ENCODE measurements at places on chromosomes 5 and 9.

DNA sequence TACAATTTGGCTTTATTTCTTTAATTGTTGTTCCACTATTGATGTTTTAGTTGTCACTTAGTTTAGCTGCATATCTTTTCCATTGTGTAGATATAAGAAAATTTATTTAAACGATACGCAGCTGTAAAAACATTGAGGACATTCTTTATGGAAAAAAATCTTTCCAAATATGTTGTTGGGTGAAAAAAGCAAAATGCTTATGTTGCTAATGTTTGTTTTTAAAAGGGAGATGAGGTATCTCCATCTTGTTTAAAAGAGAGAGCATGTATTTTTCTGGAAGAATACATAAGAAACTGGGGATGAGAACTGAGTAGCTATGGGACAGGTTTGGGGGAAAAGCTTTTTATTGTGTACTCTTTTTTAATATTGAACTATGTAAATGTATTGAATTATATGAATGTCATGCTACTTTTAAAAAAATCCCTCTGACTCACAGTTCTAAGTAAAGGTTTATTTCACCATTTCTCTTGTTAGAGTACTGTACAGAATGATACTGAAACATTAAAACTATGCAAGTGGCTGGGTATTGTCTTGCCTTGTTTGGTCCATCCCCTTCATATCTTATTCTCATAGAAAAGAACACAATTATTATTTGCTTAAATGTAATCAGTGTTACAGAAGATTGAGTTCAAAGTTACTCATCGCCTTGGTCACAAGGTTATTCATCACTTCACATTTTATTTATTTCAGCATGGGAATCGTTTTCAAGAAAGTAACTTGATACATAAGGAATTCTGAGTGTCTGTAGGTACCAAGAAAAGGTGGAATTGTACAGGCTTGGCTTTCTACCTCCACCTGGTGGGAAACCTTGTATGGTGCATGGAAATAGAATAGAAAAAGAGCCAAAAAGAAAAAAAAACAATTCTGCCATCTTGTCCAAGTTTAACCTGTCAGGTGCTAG lies 85.8 kb downstream of the RIC1 start:
- peak; percentile 47 for DNase-seq

- peak; percentile 21 for DNase-seq
Observed at GRCh38 chr5:5040712-5041111, 99.4 kb upstream of the ADAMTS16 start.

DNA sequence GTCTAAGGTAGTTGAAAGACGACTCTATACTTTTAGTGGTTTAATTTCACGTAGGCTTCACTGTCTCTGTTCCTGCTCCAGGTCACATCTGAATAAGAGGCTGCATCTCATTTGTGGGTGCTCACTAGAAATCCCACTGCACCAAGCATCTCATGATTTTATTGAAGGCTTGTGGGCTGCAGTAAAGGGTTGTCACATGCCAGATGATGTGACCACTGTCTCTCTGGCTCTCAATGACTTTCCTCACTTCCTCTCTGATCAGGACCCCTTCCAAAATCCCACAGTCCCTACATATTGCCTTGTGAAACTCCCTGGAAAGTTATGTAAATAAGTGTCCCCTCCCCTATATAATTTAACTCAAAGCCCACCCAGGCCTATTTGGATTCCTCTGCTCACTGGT lies 8.9 kb upstream of the ZCCHC10 start:
- DNase-seq, result no peak

- no peak for DNase-seq
Observed at GRCh38 chr5:174911118-174911517, 186.7 kb downstream of the MSX2 start.

DNA sequence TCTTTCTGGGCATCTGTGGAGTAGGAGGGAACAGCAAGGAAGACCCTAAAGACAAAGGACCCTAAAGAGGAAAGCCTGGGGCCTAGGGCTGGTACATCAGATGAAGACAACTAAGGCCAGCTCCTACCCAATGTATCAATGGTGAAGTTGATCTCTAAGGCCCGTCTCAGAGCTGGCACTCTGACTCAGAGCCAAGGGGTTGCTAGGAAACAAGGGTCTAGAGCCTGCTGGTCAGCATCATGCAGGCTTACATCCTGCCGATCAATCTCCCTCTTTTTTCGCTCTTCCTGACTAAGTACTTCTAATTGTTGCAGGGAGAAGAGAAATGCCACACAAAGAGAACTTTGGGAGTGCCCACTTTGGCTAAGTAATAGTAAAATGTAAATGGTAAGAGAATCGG lies 26.2 kb downstream of the TRIM32 start:
- no peak for DNase-seq

DNA sequence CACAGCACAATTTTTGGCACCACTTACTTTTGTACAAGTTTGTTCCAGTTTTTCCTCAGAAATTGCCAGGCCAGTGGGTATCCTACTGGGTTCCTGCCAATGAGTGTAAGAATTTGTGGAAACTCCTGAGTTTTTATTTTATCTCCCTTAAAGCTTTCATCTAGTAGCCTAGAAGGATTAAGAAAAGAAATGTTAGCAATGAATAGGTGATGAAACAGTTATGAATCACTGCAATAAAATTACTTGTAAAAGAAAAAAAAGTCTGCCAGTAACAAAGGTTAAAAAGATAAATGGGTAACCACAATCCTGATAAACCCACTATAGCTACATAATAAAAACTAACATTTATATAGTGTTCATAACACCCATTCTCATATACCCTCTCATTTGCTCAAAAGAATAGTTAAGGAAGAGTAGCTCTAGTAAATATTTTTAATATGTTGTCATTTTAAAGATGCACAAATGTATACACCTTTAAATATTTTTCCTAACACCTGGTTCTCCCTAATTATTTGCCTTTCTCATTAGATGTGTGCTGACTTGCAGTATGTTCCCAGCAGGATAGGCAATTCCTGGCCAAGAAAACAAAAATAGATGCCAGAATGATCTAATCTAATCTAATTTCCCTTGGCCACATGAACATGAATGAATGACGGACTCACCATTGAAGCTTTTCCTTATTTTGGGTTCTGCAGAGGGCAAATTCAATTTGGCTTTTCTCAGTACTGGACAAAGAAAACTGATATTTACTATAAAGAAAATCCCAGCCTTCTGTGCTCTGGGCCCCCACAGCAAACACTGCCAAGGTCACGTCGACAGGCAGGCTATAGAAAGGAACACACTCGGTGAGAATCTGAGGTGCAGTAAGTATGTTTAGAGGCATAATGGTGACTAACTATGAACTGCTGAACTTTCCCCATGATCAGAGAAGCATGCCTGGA lies 26.4 kb downstream of the ERAP1 start:
- DNase-seq, result peak; percentile 71

DNA sequence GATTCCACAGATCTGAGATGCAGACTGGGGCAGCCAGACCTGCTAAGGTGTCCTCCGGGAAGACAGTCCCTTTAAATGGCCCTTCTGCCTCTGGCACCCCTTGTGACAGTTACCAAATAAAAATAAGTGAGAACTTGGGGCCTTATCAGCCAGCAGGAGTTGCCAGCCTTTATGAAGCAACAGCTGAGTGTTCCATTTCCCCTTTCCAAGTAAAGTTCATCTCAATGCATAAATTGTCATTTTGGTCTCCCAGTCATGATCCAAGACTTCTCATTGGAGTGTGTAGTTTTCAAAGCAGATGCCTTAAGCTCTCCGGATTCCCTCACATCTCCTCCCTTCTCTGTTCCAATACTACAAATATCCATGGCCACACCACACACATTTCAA lies 4.1 kb downstream of the PTCH1 start:
- DNase-seq, result peak; percentile 45

DNA sequence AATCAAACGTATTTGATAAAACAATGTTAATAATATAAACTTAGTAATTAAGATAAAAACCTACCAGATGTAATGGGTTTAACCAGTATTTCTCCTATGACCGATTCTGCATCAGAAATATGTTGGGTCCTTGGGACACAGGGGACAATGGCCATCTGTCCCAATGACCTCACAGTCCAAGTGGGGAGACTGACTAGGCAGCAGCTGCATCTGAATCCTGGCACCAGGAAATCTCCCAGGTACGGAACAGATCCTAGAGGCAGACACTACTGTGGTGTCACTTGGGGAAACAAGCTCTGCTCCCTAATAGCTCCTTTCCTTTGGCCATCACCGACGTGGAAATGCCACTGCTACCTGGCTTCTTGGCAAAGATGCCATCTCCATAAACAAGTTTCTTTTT lies 81.8 kb upstream of the SARDH start:
- no peak for DNase-seq

GRCh38 chr5:107698286-107698685 lies 27.5 kb upstream of the EFNA5 start:
- DNase-seq, result no peak

GRCh38 chr5:159469496-159470372 lies 139.4 kb upstream of the IL12B start:
- no peak for DNase-seq

- DNase-seq, result peak; percentile 59
Observed at GRCh38 chr5:126516133-126516532, 78.9 kb downstream of the ALDH7A1 start.

DNA sequence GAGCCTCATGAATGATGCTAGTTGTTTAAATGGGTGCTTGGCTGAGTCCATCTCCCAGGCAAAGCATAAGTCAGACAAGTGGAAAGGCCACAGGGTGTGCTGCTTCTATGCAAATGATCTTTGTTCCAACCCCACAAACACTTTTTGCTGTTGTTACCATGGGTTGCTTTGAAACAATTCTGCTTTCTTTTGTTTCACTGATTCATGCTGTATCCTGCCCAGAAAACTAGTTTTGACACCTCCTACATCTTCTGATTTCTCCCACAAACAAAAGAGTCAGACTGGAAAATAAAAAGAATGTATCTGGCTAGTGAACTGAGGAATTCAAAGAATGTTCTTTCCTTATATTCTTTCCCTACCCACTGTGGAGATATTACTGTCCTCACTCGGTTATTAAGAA lies 298.6 kb downstream of the DIRAS2 start:
- DNase-seq, result peak; percentile 34

DNA sequence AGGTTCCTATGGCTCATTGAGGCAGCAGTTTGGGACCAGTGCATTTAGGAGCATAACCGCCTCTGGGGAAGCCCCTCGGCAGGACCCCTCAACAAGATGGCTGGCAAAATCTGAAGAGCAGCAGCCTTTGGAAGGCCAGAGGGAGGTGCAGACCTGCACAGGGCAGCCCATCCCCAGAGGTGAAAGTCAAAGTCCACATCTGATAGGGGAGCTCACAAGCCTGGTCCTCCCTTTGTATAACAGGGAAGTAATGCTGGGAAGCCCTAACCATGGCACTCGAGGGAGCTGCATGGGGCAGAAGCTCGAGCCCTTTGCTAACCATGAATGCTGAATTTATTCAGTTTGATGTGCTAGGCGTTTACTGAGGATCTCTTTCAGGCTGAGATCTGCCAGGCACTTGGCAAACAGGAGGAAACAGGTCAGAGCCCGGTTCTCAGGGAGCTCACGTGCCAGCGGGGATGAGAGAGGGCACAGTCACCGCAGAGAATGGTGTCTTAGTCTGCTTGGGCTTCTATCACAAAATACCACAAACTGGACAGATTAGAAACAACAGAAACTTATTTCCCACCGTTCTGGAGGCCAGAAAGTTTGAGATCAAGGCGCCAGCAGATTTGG lies 114.1 kb downstream of the GABBR2 start:
- no peak for DNase-seq

DNA sequence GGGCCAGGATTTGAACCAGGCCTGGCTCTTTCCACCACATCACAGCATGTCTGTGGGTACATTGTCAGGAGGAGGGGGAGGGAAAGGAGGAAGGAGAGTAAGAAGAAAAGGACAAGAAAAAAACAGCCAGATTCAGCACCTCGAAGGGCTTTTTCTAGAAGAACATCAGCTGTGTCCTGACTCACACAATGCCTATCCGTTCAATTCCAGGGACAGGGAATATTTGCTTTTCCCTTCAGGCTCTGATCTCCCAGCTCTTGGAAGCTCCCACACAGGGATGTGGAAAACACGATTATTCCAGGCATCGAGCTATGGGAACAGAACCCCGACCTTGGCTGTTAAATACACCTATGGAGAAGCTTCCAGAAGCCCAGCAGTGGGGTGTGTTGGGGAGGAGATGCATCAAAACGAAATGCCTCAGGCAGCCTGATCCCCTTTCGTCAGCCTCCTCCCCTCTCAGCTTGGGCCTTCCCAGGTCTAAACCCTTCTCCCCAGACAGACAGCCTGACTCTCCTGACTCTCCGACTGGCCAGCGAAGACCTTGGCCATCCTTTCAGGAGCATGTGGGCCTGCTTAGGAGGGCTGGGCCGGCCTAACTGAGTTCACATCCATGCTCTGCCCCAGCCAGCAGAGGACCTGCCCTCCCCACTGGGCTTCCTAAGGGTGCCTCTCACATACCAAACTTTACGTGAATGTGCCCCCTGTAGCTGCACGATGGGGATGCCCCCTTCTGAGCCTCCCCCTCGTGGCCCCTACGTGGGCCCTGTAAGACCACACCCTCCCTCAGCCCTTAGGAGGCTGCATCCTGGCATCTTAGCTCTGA lies 54.4 kb downstream of the NEURL1B start:
- no peak for DNase-seq

DNA sequence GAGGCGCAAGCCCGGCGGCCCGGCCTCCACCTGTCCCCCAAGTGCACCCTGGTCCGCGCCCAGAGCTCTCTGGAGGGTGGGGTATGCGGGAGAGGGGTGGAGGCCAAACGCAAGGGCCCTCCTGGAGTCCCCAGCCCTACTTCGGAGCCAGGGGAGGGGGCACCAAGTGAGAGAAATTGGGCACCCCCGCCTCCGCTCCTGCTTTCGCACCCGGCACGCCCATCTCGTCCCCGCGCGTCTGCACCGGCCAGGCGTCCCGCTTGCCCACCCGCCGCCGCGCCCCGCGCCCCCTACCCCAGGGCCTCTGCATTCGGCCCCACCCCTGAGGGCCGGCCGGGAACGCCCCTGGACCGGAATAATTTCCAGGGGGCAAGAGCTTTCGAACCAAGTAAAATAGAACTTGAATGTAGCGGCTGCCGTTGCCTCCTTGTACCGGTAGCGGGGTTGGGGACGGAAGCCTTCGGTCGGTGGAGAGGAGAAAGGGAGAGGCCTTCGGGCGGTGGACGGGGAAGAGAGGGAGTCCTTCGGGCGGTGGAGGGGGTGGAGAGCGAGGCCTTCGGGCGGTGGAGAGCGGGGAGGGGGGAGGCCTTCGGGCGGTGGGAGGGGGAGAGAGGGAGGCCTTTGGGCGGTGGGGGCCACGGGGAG lies 694 bp upstream of the PHPT1 start:
- no peak for DNase-seq

GRCh38 chr9:126160067-126160853 lies 166.4 kb upstream of the MVB12B start:
- DNase-seq, result no peak

- DNase-seq, result peak; percentile 55
Observed at GRCh38 chr9:89984214-89984613, 379.4 kb downstream of the GADD45G start.

Measured in fibroblast of lung (primary cell).